Caki2 (cell line): ENCODE measurements at places on chromosomes 1 and 21.

DNA sequence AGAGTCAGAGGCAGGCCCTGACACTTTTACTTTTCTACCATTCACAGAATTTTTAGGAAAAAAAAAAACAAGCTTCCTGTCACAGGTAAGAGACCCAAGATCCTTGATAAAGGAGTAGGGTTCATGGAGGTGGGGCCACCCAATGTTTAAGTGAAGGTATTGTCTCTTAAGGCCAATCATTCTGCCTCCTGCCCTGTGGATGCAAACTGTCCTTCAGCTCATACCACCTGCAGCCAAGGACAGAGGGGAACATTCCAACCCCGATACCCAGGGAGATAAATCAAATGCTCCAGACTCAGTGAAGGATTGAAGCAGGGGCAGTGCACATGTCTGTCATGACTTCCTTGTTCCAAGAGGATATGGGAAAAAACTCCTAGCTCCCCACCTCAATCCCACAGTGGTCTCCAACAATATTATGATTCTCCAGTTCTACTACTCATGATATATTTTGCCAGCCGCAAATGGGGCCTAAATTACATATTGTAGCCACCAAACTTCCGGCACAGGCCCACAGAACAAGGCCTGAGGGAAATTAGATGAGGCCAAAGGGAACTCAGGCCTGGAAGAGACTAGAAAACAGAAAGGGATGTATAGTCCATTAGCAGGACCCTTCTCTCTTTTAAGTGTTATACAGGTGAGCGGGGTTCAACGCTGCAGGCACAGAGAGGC lies 59.5 kb downstream of the TRABD2B start:
- DNase-seq: no peak

- no peak for DNase-seq
Measured at GRCh38 chr1:53046930-53047329, 15.1 kb upstream of the PODN start.

DNA sequence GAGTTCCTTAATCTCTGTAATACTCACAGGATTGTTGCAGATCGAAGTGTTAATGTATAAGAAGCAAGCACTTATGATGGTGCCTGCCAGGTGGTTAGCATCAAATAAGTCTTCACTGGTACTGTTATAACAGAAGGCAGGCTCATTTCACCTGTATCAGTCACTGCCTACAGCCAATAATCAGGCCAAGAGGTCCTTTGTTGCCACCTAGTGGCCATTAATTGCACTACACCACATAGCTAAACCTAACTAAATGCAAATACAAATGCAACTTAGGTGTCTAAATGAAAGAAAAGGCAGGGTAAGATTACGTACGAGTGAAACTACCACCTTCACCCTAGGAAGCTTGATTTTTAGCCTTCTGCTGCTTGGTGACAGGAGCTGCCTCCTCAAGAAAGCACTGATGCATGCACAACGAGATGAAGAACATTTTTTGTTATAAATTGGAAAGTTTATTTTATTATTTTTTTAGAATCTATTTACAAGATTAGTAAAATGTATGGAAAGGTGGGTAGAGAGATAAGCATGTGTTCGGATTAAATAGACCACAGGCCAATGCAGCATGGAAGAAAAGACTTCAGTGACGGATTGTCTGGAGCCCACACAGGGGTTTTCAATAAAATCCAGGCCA lies 334.8 kb upstream of the CAMK1G start:
- peak; percentile 31 for DNase-seq

GRCh38 chr1:11725616-11726015 lies 10.3 kb upstream of the AGTRAP start:
- DNase-seq: no peak
